ENCODE measurements at places on chromosomes 7 and 10.
A peak's percentile ranks its signal among the peaks of the same experiment; 100 is the strongest.

DNA sequence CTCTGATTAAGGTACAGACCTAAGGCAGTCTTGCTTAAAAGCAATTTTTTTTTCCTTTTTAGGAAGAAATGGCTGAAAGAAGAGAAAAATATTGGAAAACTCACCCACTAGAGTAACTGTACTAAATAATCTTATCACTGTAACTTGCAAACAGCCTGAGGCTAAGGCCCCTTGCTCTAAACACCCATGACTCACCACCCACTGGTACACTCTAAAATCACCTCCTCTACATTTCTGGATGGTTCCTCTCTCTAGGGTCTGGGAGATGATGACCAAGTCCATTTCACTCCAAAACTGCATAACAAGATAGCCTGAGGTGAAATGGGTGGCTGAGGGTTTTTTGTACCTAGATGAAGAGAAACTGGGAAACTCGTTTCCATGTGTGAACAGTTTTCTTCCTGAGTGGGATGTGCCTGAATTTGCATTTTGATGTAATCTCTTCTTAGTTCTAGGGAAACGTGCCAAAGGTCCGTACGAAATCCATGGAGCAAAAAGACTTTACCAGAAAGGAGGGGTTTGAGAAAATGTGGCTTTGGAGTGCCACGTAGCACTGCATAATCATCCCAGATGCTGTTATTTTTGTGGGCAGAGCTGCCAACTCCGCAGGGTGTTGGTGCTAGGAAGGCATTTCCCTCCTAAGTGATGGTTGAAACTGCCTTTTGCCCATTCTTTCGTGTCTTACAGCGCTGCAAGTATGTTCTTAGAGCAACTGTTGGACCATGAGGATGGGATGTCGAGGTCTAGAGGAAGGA is 113.5 kb upstream of the C10orf90 start:
- no peak for DNase-seq

DNA sequence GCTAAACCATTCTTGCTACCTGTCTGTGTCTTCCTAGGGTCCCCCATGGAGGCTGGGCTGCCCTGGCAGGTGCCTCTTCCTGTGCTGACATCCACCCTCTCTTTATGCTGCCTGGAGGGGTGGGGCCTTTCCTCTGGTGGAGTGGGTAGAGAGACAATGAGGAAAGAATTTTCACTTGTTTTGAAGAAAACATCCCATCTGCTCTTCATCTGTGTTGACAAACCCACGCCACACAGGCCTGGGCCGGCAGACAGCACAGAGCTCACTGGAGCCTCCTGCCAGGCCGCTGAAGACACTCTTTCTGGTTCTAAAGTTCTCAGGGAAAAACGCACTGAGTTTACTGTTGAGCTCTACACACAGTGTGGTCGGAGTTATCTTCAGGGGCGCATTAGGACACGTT is 328.2 kb downstream of the GLRX3 start:
- no peak for DNase-seq

DNA sequence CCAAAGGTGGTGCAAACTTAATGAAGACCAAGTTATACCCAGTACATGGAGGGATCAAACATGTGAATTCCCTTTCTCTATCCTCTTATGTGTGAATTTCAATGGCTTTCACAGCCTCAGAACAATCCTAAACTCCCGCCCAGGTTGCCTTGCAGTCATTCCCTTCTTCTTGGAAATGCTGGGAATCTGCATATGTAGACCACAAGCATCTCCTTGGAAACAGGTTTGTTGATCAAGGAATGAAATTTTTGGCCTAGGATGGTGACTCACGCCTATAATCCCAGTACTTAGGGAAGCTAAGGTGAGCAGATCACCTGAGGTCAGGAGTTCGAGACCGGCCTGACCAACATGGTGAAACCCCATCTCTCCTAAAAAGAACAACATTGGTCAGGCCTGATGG is 77.8 kb upstream of the ABI1 start:
- no peak for DNase-seq

- DNase-seq: no peak
Observed at GRCh38 chr7:102024005-102024768, 206.8 kb downstream of the CUX1 start.

DNA sequence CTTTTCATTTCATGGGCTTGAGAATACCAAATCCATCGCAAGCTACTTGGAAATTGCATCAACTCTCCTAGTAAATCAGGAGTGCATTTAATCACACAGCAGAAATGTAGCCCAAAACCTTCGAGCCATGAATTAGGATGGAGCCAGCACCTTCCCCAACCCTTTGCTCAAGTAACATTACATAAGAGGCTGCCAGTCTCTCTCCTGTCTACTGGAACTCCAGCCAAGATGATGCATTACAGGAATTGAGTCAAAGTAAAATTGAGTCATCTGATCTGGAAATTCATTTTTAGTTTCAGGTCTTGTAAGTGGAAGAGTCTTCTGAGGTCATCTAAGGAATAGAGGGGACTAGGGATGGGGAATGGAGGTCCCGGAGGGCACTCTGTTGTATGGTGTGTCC is 69.7 kb upstream of the FHIP2A start:
- peak; percentile 70 for DNase-seq

DNA sequence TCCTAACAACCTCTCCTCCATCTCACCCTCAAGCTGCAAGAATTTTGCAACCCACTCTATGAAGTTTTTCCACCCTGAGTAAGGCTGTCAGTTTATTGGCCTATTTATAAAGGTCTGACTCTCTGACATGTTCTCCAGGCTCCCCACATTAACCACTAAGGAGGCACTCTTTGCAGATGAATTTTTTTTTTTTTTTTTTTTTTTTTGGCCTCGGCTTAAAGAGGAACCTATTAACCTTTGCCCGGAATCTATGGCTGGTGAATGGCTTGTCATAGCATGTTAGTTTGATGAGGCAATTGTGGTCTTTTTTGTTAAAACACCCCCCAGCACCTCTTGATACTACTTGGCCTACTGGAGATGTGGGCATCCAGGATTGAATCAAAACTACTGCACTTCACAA is 57.1 kb downstream of the TBXAS1 start:
- DNase-seq: peak; percentile 40

- no peak for DNase-seq
Observed at GRCh38 chr10:17021656-17022465, 107.8 kb downstream of the CUBN start.
